Fibroblast of upper back skin (primary cell): ENCODE measurements at places on chromosomes 7 and 10.

- peak; percentile 65 for DNase-seq
Observed at GRCh38 chr10:91311601-91312381, 91.3 kb downstream of the PCGF5 start.

- DNase-seq: no peak
Observed at GRCh38 chr10:29469481-29470354, 165.1 kb downstream of the SVIL start.

GRCh38 chr10:70565556-70566514 lies 36.7 kb downstream of the PRF1 start:
- DNase-seq: no peak

GRCh38 chr10:11328264-11329061 lies 283.0 kb downstream of the USP6NL start:
- peak; percentile 1 for DNase-seq

DNA sequence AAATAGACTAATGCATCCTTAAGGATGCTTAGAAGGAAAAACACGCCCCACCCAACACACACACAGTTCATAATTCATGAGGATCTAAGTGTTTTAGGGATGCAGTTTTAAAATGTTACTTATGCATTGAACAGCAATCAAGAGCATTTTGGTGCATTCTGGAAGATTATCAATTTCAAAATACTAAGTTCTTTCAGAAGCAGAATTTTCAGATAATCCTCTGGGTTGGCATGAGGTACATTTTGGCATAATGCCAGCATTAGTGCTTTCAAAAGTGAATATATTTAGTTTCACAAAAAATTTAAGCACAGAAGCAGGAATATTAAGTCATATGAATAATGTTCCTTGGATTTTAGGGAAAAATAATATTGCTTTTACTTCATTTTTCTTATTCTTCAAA lies 937.1 kb downstream of the REEP3 start:
- no peak for DNase-seq
